Dermis lymphatic vessel endothelial cell (primary cell): ENCODE measurements at places on chromosomes 5 and 9. TPM values are rescaled to one million over a fixed set of nuclear protein-coding genes. Genes with fewer than 3 reads are reported as not detected.

Gene RPS23
- total RNA-seq, result 3,529 and 6,361 TPM in 2 replicates

Gene GRIN1
- under 0.01 TPM in 1 of 2 replicates, not detected in the other for total RNA-seq

Gene PHAX
- total RNA-seq, result 27.1 and 44.7 TPM in 2 replicates

Gene COL5A1
- total RNA-seq, result 0.95 and 3.9 TPM in 2 replicates

Gene PCDH12
- total RNA-seq, result 18.7 and 43.6 TPM in 2 replicates

Gene CLTB
- total RNA-seq, result 78.0 and 82.7 TPM in 2 replicates

Gene JAKMIP2
- not detected in 2 replicates for total RNA-seq

Gene NR2F1
- total RNA-seq, result 63.1 and 74.9 TPM in 2 replicates

Gene ELAVL2
- total RNA-seq, result 0.22 and 0.26 TPM in 2 replicates

Gene MARCHF6
- 60.6 and 61.9 TPM in 2 replicates for total RNA-seq

Gene APBA1
- total RNA-seq, result 5.1 and 8.2 TPM in 2 replicates

Gene NAIP
- total RNA-seq, result 1.7 and 3.3 TPM in 2 replicates

Gene FGF18
- total RNA-seq, result under 0.01 TPM in 1 of 2 replicates, not detected in the other

Gene RANBP3L
- under 0.01 and 0.09 TPM in 2 replicates for total RNA-seq

Gene KCTD16
- total RNA-seq, result under 0.01 and 0.09 TPM in 2 replicates

Gene CA9
- total RNA-seq, result 0.09 TPM in 1 of 2 replicates, not detected in the other

Gene WDR38
- total RNA-seq, result not detected in 2 replicates

Gene HTR1A
- not detected in 2 replicates for total RNA-seq

Gene AQP7
- 0.11 TPM in 1 of 2 replicates, not detected in the other for total RNA-seq

Gene MEF2C
- total RNA-seq, result 179 and 220 TPM in 2 replicates

Gene ITK
- not detected in 2 replicates for total RNA-seq

Gene OLFML2A
- total RNA-seq, result 4.5 and 4.6 TPM in 2 replicates
